ENCODE measurements at places on chromosomes 3 and 15. TPM values are rescaled to one million over a fixed set of nuclear protein-coding genes. Genes with fewer than 3 reads are reported as not detected.

DNA sequence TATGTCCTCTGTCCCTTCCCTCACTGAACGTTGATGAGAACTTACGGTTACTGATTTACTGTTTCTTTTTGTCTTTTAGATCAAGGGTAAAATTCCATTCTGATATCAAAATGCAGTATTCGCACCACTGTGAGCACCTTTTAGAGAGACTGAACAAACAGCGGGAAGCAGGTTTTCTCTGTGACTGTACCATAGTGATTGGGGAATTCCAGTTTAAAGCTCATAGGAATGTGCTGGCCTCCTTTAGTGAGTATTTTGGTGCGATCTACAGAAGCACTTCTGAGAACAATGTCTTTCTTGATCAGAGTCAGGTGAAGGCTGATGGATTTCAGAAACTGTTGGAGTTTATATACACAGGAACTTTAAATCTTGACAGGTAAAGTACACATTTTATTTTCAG, 990 bp downstream of the MYNN start:
- no peak for DNase-seq

DNA sequence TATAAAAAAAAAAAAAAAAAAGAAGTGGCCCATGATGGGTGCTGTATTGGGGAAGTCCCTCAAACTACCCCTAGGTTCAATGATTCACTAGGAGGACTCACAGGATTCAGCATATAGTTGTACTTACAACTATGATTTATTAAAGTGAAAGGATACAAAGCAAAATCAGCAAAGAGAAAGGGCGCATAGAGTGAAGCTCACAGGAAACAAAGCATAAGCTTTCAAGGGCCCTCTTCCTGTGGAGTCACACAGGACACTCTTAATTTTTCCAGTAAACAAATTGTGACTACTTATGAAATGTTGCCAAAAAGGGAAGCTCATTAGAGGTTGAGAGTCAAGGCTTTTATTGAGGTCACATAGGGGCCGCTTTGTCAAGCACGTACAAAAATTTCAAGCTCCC, 153.7 kb upstream of the GAP43 start:
- no peak for DNase-seq

DNA sequence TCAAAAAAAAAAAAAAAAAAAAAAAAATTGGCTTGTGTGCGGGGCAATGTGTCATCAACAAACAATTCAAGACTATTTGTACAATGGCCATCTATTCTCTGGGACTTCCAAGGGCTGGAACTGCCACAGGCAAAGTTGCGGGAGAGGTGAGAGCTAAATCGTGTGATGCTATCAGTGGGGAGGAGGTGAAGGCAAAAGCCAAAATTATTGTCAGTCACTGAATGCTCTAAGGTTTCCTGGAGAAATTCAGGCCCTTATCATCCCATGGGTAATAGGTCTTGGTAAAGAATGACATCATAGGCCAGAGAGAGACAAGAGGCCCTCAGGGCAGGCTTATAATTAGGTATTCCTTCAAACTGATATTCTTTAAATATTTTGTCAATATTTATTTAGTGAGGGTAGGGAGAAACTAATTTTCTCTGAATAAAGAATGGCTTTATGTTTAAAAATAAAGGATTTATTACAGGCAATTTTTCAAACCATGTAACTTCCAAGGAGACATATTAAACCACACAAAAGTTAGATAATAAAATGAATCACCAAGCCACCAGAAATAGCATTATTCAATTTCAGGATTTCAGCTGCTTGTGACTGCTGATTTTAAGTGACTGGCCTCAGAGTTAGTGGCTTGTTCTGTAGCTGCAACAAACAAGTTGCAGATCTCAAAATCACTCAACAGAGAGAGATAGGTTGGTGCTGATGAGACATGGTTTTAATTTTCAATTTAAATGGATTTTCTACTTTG, 226.3 kb upstream of the MRPL3 start:
- DNase-seq, result no peak

Gene LTF
- 53.5 TPM for total RNA-seq

DNA sequence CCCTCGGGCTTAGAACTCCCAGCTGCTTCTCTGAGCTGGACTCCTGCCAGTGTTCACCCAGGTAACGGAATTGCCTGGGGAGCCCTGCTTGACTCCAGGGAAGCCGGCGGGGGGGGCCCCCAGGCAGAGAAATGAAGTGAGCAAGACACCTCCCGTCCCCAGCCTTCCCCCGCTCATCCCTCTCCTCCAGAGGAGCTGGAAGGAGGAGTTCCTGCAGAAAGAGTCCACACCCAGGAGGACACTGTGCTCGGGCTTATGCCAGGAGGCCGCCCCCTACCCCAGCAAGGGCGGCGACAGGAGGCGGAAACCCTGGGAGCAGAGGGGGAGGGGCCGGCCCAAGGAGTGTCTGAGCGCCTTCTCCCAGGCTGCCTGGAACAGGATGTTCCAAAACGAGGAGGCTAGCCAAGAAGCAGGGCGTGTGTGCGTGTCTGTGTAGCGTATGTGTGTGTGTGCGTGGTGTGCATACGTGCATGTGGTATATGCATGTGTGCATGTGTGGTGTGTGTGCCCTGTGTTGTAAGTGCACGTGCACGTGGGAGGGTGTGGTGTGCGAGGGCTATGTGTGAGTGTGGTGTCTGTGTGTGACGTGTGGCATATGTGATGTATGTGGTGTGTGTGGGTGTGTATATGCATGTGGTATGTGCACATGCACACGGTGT, 511.3 kb downstream of the SHQ1 start:
- peak; percentile 86 for DNase-seq
